ENCODE measurements at places on chromosomes 16 and 17.

GRCh38 chr16:65749506-65749905 is 617.0 kb upstream of the CDH5 start:
- DNase-seq, result no peak

DNA sequence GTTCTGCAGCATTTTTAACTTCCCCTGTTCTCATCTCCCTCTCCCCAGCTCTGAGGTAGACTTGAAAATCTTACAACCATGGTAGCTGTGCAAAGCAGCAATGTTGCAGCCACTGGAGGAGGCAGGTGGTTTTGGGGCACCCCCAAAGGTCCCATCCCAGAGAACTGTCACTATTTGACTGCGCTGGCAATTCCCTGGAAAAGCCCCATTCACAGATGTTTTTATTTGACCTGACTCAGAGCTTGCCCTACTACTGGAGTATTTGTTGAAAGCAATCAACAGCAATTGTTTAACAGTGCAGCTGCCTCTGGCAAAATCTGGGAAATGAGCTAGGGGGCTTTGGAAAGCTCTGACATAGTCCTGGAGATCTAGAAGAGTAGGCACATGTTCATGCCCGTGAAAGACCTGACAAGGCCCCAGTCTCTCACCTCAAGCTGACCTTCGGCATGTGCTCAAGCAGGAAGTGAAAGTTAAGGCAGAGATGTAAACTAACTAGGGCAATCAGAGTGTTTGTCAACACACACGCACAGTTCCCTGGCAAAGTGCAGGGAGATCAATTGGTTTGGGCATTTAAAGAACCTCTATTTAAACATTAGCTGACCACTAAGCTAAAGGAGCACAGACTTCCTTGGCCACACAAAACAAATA is 19.7 kb upstream of the PIK3R5 start:
- no peak for DNase-seq

GRCh38 chr17:56047331-56047730 is 105.9 kb upstream of the ANKFN1 start:
- no peak for DNase-seq

DNA sequence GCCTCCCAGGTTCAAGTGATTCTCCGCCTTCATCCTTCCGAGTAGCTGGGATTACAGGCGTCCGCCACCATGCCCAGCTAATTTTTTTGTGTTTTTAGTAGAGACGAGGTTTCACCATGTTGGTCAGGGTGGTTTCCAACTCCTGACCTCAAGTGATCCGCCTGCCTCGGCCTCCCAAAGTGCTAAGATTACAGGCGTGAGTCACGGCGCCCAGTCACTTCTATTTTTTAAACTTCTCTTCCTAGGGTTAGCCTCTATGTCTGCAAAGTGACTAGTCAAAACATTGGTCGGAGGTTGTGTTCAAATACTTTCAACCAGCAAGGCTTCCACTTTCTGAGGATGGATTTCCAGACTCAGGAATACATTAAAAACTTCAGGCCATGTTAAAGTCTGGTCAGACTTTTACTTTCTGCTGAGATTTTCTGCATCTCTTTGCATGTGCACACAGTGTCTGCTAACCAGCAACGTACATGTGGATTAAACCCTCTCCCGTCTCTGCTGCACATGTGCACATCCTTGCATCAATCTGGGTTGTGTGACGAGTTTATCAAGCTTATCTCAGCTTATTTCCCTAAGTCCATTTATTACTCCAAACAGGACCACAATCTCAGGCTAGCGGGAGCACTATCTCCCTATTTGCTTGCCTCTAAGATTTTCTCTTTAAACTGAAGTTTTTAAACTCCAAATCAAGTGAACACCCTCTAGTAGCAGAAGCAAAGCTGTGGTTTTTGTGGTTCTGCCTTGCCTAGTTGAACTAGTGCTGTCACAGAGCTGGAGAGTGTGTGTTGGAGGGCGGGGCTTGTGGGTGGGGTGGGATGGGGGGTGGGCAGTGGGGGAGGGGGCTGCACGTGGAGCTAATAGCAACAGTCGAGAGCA is 525.2 kb upstream of the GOT2 start:
- DNase-seq, result no peak

- peak; percentile 64 for DNase-seq
These were observed 15.5 kb upstream of the NFATC3 start for GRCh38 chr16:68069511-68070248.

DNA sequence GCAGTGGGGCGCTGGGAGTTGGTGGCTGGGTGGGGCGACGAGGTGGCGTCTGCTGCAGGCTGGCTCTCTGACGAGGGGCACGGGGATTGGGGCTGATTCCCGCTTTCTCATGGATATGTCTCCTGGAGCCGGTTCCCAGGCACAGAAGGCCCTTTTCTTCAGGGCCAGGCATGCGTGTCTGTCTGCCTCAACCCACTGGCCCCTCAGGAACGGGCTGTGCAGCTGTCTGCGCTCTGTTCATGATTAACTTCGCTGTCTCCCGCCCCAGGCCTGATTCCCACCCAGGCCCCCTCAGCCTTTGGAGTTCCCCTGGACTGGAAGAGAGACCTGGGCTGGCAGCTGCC is 53.1 kb downstream of the RAP1GAP2 start:
- no peak for DNase-seq

DNA sequence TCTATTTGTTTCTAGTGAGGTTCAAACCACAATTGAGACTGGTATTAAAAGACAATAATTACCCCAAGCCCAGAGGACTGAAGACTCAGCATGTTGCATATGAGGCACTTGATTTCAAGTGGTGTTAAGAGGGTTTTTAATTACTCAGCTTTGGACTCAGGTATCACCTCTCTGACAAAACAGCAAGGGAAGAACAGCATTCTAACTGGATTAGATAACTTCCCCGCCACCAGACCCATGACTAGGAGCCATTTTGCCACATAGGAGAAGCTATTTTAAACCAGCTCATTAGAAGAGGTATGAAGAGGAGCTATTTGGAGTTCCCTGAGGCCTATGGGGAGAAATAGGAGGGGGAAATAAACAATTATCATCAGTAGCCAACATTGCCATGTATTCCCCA is 226.1 kb upstream of the TOX3 start:
- no peak for DNase-seq

DNA sequence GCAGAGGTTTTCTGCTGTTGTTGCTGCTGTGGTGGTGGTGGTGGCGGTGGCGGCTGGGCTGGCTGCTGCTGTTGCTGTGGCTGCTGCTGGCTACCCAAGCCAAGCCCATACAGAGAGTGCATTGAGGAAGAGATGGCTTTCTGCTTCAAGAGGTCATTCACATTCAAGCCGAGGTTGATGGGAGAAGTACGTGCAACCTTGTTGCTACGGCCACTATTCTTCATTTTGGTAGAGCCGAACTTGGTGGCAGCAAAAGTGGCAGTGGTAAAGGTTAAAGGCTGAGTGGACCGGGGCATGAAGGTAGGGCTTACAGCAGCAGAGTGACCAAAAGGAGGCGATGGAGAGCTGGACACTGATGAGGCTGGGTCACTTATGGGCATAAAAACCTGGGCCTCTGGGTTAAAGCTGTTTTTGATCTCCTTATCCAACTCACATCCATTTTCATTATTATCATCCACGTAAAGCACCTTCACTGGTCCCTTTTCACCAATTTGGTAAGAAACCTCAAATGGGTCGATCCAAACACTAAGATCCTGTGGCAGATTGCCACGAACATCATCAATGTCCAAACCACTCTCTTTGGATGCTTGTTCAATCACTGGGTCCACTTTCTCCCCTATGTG is 2.8 kb downstream of the TOB1 start:
- DNase-seq, result no peak

- DNase-seq, result peak; percentile 22
These were observed 430.3 kb upstream of the GOT2 start for GRCh38 chr16:59164461-59164860.

DNA sequence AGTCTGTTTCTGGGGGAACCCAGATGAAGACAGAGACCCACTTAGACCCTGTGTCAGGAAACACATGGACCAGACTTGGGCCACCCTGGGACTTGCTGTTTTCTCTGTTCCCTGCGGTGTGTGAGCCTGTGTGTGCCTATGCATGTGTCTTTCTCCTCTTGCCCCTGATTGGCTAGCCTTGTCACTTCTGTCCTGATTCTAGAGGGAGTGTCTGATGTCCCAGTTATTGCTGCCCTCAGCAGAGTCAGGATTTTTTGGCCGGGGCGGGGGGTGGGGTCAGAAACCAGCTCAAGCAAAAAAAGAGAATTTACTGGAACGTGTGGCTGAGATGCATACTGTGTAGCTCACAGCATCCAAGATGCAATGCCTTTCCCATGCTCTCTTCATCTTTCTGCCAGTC is 30.5 kb downstream of the PLCG2 start:
- no peak for DNase-seq

Measured in muscle of back (tissue), 13 donors.